Left ventricle myocardium inferior (tissue), 1 donor: ENCODE measurements at places on chromosomes 4 and X. TPM values are rescaled to one million over a fixed set of nuclear protein-coding genes. Genes with fewer than 3 reads are reported as not detected.

DNA sequence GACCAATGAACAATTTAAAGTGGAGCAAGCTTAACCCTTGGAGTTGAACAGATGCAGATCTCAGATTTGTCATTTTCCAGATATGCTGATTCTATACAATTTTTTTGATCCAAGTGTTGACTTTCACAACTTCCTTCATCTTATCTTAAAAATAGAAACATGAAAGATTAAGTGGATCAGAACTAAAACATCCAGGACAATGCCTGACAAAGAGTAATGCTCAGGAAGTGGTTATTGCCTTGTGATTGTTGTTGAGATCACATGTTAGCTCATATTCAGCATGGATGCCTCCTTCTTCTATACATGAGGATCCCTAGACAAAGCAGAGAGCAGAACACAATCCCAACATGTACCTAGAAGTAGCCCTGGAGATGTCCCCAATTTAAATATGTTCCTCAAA is 160.9 kb downstream of the PPARGC1A start:
- no peak overlapping the region for H3K4me3 ChIP-seq
- H3K36me3 ChIP-seq = no peaks in the 10 kb centered on the region
- no peak for DNase-seq

GRCh38 chrX:13482746-13483541 is 86.5 kb upstream of the EGFL6 start:
- H3K27ac ChIP-seq = peak overlapping the region; percentile 42
- peaks cover 4% of the 10 kb centered on the region for H3K4me1 ChIP-seq
- no peaks in the 10 kb centered on the region for H3K36me3 ChIP-seq
- no peak overlapping the region for H3K4me3 ChIP-seq

DNA sequence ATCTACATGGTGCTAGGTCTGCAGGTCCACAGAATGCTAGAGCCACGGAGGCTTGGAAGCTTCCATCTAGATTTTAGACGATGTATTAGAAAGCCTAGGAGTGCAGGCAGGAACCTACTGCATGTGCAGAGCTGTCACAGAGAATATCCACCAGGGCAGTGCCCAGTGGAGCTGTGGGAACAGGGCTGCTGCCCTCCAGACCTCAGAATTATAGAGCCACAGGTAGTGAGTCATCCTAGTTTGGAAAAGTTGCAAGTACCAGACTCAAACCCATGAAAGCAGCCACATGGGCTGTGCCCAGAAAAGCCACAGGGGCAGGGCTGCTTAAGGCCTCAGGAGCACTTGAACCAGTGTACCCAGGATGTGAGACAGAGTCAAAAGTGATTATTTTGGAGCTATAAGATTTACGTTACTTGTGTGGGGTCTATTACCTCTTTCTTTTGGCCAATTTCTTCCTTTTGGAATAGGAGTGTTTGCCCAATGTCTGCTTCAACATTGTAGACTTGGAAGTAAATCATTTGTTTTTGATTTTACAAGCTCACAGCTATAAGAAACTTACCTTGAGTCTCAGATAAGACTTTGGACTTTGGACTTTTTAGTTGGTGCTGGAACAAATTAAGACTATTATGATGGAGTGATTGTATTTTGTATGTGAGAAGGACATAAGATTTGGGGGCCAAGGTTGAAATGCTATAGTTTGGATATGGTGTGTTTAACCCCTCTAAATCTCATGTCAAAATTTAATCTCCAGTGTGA is 143.5 kb upstream of the CHRDL1 start:
- no peak for DNase-seq
- no peak overlapping the region for H3K4me3 ChIP-seq
- H3K36me3 ChIP-seq = no peaks in the 10 kb centered on the region
- peaks cover under 1% of the 10 kb centered on the region for H3K27me3 ChIP-seq
- H3K27ac ChIP-seq = no peak overlapping the region

MBNL3 gene
- total RNA-seq = 38.5 TPM

GRCh38 chr4:102780476-102781144 is 19.8 kb upstream of the MANBA start:
- H3K36me3 ChIP-seq = no peaks in the 10 kb centered on the region
- H3K27ac ChIP-seq = no peak overlapping the region
- DNase-seq = no peak
- no peak overlapping the region for H3K4me3 ChIP-seq
- no peaks in the 10 kb centered on the region for H3K4me1 ChIP-seq

DNA sequence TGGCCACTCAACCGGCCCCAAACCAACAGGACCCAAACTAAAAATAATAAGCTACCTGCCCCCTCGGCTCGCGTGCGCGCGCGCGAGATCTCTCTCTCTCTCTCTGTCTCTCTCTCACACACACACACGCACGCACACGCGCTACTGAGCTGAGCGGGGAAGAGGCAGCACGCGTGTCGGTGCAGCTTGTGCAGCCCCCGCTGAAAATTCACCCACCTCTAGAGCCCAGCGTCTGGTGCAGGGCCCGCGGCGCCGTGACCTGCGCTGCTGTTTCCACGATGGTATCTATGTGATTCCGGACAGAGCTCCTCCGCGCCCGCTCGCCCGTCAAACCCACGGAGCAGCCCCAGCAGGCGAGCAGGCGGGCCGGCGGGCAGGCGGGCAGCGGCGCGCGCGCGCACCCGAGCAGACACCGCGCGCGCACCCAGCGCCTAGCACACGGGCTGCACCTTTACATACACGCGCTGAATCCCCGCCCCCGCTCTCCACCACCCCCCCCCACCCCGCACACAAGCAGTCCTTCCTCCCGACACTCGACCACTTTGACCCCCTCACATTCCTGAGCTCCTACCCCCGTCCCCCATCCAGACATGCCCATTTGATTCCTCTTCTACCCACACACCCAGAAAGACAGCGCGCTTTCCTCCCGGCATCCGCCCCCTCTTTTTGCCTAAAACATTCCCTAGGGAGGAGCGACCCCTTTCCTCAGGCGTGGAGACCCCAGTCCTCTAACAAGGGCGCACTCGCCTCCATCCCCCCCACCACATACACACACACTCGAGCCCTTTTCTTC is 1.0 kb downstream of the SLITRK4 start:
- no peaks in the 10 kb centered on the region for H3K36me3 ChIP-seq
- H3K4me3 ChIP-seq = peak overlapping the region; percentile 58
- H3K4me1 ChIP-seq = peaks cover 4% of the 10 kb centered on the region
- H3K27ac ChIP-seq = no peak overlapping the region
- H3K27me3 ChIP-seq = peaks cover 39% of the 10 kb centered on the region

- no peak overlapping the region for H3K27ac ChIP-seq
- no peaks in the 10 kb centered on the region for H3K27me3 ChIP-seq
- no peak for DNase-seq
- H3K36me3 ChIP-seq = no peaks in the 10 kb centered on the region
These were observed 454.4 kb downstream of the C4orf33 start for GRCh38 chr4:129550281-129550785.

DNA sequence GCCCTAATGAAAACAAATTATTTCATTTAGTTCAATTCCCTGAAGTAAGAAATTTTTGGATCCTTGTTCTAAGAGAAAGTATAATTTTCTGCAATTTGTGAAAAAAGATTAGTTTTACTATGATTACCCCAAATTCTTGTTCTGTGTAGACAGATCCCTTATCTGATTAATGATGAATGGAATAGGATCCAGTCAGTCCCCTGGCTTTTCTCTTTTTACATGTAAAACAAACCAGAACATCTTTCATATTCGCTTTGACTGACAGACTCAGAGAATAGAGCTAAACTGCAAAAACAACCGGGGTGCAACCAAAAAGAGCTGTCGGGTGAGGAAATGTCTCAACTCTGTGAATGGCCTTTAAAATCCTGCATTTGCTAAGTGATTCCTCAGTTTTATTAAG is 93.4 kb upstream of the VEGFC start:
- H3K27ac ChIP-seq = no peak overlapping the region
- H3K27me3 ChIP-seq = no peaks in the 10 kb centered on the region
- H3K36me3 ChIP-seq = no peaks in the 10 kb centered on the region
- no peak for DNase-seq
- no peaks in the 10 kb centered on the region for H3K4me1 ChIP-seq
- H3K4me3 ChIP-seq = no peak overlapping the region

SPANXD gene
- not detected for total RNA-seq

DLG3 gene
- 7.9 TPM for total RNA-seq

GRCh38 chr4:101155368-101155767 is 192.0 kb downstream of the PPP3CA start:
- peaks cover 14% of the 10 kb centered on the region for H3K4me1 ChIP-seq
- no peak for DNase-seq
- no peaks in the 10 kb centered on the region for H3K36me3 ChIP-seq

DNA sequence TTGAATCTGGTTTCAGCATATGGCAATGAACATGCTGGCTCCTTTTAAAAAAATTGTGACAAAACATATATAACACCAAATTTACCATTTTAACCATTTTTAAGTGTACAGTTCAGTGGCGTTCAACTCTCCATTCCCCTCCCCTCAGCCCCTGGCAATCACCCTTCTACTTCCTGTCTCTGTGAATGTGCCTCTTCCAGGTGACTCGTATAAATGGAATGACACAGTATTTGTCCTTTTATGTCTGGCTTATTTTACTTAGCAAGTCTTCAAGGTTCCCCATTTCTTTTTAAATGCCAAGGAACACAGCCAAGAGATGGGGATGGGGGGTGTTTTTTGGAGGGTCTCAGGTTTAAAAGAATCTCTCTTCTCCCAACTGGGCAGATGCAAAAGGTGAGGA is 35.4 kb upstream of the BCLAF3 start:
- H3K27ac ChIP-seq = no peak overlapping the region
- H3K27me3 ChIP-seq = no peaks in the 10 kb centered on the region
- DNase-seq = no peak
- no peaks in the 10 kb centered on the region for H3K4me1 ChIP-seq

SOD3 gene
- 64.2 TPM for total RNA-seq

DNA sequence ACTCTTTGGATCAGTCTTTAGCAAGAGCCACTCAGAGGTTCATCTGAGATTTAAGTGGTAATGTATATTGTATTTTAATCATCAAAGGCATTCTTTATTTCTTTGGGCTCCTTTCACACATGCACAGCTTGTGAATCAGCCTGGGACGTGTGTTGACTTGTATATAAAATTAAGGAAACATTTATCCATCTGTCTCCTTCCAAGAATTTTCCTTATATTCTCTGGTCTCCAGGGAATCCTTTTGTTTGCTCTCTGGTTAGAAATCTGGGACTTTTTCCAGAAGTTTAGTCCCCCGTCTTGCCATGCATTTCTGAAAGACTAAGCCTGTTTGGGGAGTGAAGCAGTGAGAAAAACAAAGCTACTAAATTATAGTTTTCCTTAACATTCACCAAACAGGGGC is 212.3 kb downstream of the DCAF12L2 start:
- no peaks in the 10 kb centered on the region for H3K27me3 ChIP-seq
- no peak for DNase-seq
- H3K4me1 ChIP-seq = no peaks in the 10 kb centered on the region
- H3K27ac ChIP-seq = no peak overlapping the region
- H3K4me3 ChIP-seq = no peak overlapping the region

DNA sequence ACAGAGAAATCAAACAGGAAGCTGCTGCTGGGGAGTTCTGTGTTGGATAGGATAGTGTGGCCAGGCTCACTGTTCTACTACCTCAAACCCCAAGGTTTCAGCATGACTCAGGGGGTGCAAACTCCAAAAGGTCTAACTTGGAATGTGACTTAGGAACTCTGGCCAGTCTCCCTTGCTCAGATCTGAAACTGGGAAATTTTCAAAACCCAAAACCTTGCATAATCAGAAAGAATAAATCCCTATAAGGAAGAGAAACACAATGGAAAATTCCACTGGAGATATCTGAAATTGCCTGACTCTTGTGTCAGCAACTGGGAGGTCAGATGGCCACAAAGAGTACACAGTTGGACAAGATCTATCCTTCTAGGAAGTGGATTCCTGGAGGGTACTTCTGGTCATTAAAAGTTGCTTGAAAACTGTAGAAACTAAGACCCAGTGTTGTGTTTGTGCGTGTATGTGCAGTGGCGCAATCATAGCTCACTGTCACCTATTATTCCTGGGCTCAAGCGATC is 58.0 kb downstream of the PPEF2 start:
- H3K27me3 ChIP-seq = no peaks in the 10 kb centered on the region
- H3K27ac ChIP-seq = no peak overlapping the region
- peaks cover 33% of the 10 kb centered on the region for H3K4me1 ChIP-seq
- H3K36me3 ChIP-seq = no peaks in the 10 kb centered on the region
- no peak for DNase-seq

CACNA1F gene
- 0.08 TPM for total RNA-seq

GRCh38 chr4:102825261-102826091 is 1.9 kb downstream of the UBE2D3 start:
- no peaks in the 10 kb centered on the region for H3K27me3 ChIP-seq
- peak overlapping the region; percentile 100 for H3K27ac ChIP-seq
- H3K36me3 ChIP-seq = peaks cover 10% of the 10 kb centered on the region
- H3K4me3 ChIP-seq = peak overlapping the region; percentile 97
- no peak for DNase-seq
- peaks cover 82% of the 10 kb centered on the region for H3K4me1 ChIP-seq

DNA sequence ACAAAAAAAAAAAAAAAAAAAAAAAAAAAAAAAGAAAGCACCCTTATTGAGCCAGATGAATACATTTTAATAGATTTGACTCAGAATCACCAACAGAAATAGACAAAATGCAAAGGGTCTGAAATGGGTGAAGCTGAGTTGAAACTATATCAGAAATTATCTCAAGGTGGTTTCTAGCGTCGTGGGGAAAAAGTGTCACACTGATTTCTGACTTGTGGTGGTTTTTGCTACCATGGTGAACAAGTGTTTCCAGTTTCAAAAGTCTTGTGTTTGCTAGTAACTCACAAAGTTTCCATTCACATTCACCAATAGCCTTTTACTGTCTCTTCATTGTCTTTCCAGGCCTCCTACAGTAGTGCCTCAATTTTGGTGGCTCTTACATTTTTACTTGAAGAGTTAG is 135.5 kb downstream of the ARHGAP24 start:
- no peaks in the 10 kb centered on the region for H3K4me1 ChIP-seq
- no peaks in the 10 kb centered on the region for H3K36me3 ChIP-seq
- H3K27me3 ChIP-seq = no peaks in the 10 kb centered on the region
- H3K27ac ChIP-seq = no peak overlapping the region
- no peak for DNase-seq

DAPP1 gene
- total RNA-seq = 0.74 TPM

DNA sequence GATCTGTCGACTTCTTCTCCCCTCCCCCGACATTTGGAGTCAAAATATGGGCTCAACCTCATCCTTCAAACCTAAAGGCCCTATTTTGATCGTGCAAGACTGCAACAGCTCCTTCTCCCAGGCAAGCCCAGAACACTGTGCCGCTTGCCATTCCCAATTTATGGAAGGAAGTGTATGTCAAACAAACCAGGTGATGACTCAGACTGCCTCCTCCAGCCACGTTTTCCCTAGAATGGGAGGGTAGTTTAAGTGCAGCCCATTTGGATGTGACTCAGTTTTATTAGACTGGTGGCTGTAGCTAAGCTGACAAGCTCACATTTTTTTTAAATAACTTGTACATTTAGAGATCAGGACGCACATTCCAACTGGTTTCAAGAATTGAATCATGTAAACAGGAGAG is 570.4 kb upstream of the DIPK2B start:
- no peaks in the 10 kb centered on the region for H3K27me3 ChIP-seq
- H3K27ac ChIP-seq = peak overlapping the region; percentile 77
- H3K36me3 ChIP-seq = no peaks in the 10 kb centered on the region
- no peak for DNase-seq
- peaks cover 11% of the 10 kb centered on the region for H3K4me1 ChIP-seq
- peak overlapping the region; percentile 61 for H3K4me3 ChIP-seq

- H3K27ac ChIP-seq = no peak overlapping the region
- H3K27me3 ChIP-seq = no peaks in the 10 kb centered on the region
- H3K36me3 ChIP-seq = no peaks in the 10 kb centered on the region
These were observed 463.5 kb upstream of the FAM241A start for GRCh38 chr4:111681751-111682150.
